ENCODE measurements at places on chromosomes 2 and 18.

DNA sequence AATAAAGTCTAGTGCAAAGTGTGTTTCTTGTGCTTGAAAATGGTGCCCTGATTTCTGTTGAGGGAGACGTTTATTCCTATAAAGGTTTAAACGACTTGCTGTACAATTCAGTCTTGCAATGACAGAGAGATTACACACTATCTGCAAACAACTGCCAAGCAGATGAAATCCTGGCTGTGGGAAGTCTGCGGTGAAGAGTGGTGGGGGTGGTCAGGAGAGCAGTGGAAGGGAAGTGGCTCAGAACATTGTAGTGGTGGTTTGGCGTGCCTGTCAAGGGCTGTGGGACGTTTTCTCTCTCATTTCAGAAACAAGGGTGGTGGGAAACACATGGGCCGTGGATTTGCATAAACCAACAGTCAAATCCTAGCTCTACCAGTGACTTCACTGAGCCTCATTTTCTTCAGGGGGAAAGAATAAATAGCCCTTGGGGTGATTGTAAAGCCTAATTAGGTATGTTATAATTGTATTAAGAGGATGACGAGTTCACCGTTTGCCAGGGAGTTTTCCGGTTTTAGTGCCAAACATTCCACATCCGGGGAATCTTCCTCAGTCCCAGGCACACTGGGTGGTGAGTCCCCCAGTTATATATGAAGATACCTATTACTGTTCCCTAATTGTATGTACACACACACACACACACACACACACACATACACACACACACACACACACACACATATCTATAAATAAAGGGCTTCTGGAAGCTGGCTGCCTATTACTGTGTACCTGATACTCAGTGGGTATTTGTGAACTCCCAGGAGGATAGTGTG, 115.0 kb downstream of the SPTBN1 start:
- peak; percentile 90 for DNase-seq

- DNase-seq, result no peak
Measured at GRCh38 chr2:181446985-181447384, 10.2 kb upstream of the ITGA4 start.

DNA sequence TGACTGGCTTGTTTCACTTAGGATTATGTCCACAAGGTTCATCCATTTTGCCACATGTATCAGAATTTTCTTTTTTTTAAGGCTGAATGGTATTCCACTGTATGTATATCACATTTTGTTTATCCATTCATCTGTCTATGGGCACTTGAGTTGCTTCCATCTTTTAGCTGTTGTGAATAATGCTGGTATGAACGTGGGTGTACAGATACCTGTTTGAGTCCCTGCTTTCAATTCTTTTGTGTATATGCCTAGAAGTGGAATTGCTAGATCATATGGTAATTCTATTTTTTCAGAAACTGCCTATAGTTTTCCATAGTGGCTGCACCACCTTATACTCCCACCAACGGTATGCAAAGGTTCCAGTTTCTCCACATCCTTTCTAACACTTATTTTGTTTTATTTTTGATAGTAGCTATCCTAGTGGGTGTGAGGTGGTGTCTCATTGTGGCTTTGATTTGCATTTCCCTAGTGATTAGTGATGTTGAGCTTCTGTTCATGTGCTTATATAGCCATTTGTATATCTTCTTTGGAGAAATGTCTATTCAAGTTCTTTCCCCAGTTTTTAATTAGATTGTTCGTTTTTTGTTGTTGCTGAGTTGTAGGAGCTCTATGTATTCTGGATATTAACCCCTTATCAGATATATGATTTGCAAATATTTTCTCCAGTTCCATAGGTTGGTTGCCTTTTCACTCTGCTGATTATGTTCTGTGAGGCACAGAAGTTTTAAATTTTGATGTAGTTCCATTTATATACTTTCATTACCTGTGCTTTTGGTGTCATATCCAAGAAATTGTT, 40.7 kb downstream of the TTC39C start:
- DNase-seq, result no peak

DNA sequence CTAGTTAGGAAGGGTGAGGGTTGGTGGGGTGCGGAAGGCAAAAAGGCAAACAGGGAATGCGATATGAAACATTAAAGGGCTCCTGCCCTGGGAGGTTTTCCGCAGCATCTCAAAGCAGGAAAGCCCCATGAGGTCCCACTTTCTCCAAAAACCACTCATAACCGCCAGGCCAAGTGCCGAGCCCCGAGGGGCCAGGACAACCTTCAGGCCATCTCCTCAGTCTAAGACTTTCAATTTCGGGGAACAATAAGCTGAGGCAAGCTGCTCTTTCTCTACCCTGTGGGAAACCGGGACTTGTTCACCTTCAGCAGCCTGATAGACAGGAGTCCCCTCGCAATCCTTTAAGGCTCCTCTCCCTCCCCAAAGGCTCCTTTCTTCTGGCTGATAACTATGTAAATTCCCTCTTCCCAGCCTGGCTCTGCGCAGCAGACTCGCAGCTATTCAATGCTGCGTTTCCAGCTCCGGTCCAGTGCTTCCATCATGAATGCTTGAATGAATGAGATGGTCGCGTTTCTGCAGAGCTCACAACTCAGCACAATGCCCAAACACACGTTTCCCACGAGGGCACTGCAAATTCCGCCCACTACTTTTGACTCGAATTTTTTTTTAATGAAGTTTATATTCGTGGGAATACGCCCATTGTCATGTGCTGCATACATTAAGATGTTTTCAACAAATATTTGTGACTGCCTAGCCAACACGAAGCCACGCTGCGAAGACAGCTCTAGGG, 1.4 kb downstream of the LAMA1 start:
- DNase-seq, result no peak

DNA sequence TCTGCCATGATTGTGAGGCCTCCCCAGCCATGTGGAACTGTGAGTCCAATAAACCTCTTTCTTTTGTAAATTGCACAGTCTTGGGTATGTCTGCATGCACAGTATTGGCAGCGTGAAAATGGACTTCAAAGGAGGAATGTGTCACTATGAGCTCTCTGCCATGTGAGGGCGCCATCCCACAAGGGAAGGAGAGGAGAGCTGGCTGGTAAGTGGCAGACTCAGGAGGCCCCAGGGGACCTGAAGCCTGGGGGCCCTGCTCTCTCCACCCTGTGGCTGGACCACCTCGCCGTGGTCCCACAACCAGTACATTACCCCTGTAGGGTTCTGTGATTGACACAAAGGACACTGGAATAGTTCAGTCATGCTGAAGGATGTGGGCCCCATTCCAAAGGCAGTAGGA, 122.1 kb downstream of the RPIA start:
- no peak for DNase-seq

DNA sequence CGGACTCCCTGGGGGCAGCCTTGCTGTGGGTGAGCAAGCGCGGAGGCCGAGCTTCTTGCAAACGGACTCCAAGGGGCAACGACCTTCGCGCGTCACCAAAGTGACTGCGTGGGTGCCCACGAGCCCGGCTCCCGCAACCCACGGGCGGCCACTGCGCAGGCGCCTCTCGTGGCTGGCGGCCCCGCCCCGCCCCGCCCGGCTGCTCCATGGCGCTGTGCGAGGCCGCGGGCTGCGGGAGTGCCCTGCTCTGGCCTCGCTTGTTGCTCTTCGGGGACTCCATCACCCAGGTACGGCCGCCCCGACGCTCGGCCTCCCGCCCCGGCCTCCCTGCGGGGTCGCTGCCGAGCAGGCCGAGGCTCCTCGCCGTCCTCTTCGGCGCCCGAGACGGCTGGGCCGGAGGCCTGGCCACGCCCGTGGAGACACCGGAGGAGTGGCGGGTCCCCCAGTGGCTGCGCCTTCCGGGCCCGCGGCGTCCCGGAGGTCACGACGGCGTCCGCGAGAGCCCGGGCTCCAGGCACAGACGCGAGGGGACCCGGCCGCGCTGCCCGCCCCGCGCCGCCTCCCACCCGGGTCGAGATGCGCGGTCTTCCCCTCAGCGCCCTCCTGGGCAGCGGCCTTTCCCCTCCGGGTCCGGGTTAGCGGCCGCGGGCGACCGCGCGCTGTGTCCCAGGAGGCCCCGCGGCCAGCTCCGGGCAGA, at the start of gene IAH1:
Gene IAH1, plus strand, starts transcription at position 191 of the 697 bp plus-strand sequence. Its CDS starts 16 bp downstream, at position 207.
- no peak for DNase-seq

GRCh38 chr2:102768892-102769291, 7.1 kb downstream of the TMEM182 start:
- no peak for DNase-seq

- DNase-seq, result no peak
Measured at GRCh38 chr2:104826016-104826415, 27.9 kb upstream of the POU3F3 start.

GRCh38 chr2:159922563-159922962, 124.6 kb upstream of the CD302 start:
- DNase-seq, result no peak

Measured in Panc1 (cell line).